ENCODE measurements at places on chromosomes 2 and 18. TPM values are rescaled to one million over a fixed set of nuclear protein-coding genes. Genes with fewer than 3 reads are reported as not detected.

- no peak for DNase-seq
- no peaks in the 10 kb centered on the region for H3K36me3 ChIP-seq
- H3K27ac ChIP-seq = no peak overlapping the region
- H3K27me3 ChIP-seq = no peaks in the 10 kb centered on the region
- no peak overlapping the region for H3K4me3 ChIP-seq
These were observed 108.4 kb upstream of the PNPT1 start for GRCh38 chr2:55802067-55802466.

Gene COLEC12
- total RNA-seq = 0.59 TPM

Gene INHA
- 0.24 TPM for total RNA-seq

Gene COL6A3
- total RNA-seq = 0.66 TPM

Gene IL36RN
- total RNA-seq = not detected
